Sigmoid colon (tissue), 7 donors: ENCODE measurements at places on chromosomes 1 and 21. TPM values are rescaled to one million over a fixed set of nuclear protein-coding genes. Genes with fewer than 3 reads are reported as not detected.

Gene RUNX1
- 9.4 TPM for total RNA-seq

Gene HSD3B1
- not detected for total RNA-seq

DNA sequence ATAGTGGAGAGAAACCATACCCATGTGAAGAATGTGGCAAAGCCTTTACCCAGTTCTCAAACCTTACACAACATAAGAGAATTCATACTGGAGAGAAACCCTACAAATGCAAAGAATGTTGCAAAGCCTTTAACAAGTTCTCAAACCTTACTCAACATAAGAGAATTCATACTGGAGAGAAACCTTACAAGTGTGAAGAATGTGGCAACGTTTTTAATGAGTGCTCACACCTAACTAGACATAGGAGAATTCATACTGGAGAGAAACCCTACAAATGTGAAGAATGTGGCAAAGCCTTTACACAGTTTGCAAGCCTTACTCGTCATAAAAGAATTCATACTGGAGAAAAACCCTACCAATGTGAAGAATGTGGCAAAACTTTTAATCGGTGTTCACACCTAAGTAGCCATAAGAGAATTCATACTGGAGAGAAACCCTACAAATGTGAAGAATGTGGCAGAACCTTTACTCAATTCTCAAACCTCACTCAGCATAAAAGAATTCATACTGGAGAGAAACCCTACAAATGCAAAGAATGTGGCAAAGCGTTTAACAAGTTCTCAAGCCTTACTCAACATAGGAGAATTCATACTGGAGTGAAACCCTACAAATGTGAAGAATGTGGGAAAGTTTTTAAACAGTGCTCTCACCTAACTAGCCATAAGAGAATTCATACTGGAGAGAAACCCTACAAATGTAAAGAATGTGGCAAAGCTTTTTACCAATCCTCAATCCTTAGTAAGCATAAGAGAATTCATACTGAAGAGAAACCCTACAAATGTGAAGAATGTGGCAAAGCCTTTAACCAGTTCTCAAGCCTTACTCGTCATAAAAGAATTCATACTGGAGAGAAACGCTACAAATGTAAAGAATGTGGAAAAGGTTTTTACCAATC, 80.0 kb downstream of the JMJD4 start:
- DNase-seq = no peak

DNA sequence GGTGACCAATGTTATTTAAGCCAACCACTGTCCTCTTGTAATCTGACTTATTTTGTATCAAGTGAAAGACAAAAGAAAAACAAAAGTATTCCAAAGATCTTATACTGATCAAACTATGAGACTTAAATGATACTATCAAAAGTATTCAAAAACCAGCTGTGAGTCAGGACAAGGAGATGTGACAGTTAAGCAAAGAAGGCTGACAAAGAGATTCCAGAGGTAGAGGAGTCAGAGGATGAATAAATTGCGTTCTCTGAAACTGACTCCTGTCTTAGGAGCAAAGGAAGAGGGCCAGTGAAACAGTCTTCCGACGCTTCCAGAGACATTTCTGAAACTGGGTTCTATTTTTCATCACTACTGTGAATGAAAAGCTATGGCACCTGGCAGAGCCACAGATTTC, 20.9 kb downstream of the TMEM50B start:
- no peak for DNase-seq

DNA sequence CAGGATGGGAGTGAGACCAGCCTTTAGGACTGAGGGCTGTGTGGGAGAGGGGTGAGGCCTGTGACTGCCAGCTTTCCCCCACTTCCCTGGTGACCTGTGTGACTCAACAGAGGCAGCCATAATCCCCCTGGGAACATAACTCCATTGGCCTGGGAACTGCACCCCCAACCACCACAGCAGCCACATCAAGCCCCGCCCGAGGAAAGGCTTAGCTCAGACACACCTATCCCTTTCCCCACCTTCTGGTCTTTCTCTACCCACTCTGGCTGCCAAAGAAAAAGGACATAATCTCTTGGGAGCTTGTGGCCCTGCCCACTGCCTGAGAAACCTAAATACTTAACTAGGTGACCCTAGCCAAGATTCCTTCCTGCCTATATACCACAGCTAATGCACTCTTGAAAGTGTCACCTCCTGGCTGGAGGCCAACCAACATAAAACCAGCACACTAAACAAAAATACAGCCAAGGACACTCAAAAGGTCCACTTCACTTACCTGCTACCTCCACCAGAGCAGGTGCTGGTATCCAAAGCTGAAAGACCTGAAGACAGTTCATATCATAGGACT, 406.6 kb upstream of the CAMK1G start:
- DNase-seq = no peak

Gene GNB1
- total RNA-seq = 142 TPM

Gene CHD5
- total RNA-seq = 1.4 TPM

Gene ERRFI1
- total RNA-seq = 110 TPM
